ENCODE measurements at places on chromosomes 11 and 22. TPM values are rescaled to one million over a fixed set of nuclear protein-coding genes. Genes with fewer than 3 reads are reported as not detected.
A peak's percentile ranks its signal among the peaks of the same experiment; 100 is the strongest.

- DNase-seq, result no peak
These were observed 510.3 kb downstream of the BRD1 start for GRCh38 chr22:49317369-49317768.

GRCh38 chr11:34252651-34253050 lies 105.2 kb downstream of the ABTB2 start:
- DNase-seq, result no peak

DNA sequence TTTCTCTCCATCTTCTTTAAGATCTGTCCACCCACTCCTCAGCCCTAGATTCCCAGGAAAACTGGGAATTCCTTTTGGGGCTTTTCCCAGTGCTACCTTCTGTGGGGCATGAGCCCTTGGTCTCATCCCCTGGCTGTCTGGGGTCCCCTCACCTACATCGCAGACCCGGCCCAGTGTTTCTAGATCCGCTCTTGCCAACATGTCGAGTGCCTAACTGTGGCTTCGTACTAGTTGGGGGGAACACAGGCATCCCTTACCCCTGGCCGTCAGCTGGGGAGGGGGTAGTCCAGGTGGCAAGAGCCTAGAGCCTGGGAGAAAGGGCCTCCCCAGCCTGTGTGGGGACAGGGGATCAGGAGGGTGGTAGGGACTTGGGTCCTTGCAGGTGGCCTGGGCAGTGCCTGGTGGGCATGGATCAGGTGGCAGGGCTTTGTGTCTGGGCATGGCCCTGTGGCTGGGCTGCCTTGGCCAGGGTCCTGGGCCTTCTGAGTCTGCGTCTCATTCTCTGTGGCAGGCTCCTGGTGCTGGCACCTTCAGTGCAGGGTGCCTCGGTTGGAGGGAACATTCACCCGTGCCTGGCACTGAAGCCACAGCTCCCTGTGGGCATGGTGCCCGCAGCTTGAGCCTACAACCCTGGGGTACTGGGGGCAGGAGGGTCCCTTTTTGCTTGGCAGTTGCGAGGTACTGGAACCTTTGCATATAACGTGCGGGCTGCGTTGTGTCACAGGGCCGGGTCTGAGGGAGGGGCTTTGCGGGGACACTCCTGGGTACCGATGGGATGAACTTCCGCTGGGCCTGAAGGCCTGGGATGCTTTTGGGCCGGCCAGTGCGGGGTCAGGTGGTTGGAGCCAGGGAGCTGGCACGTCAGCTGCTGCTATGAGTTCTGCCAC lies 4.1 kb downstream of the KCNQ1 start:
- DNase-seq, result no peak

DNA sequence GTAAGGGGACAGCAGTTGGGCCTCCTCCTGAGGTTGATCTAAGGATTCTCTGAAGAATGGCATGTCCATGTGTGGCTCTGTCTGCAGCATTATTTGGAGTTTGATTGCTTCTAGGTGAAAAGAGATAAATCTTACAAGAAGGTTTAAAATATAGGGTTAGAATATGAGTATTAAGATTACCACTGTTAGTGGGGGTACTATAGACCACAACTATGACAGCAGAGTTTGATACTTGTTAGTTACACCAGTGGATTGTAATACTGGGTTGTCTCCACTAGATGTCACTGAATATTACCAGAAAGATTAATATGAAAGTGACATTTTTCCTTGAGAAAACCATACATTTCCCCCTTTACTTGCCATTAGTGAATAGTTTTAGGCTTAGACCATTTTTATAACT lies 47.9 kb downstream of the ZNF280B start:
- no peak for DNase-seq

- no peak for DNase-seq
These were observed 224.8 kb upstream of the CHORDC1 start for GRCh38 chr11:90447618-90448017.

GRCh38 chr11:84056653-84057376 lies 770.6 kb upstream of the CCDC90B start:
- no peak for DNase-seq

- peak; percentile 65 for DNase-seq
These were observed 35.7 kb downstream of the KCNJ4 start for GRCh38 chr22:38419121-38419857.

DNA sequence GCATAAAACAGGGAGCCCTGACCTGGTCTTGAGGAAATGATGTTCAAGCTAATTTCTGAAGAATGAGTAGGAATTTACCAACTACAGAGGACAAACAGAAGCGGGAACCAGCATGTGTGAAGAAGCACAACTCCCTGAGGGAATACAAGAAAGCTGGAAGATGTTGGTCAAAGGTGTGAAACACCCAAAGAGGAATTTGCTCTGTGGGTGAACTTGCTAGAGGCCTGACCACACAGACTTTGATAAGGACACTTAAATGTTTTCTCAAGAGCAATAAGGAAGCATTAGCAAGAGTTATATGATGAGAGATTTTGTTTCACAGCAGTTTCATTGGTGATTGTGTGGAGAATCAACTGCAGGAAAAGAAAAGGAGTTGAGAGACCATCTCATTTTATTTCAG lies 17.6 kb downstream of the SLC5A12 start:
- no peak for DNase-seq

DNA sequence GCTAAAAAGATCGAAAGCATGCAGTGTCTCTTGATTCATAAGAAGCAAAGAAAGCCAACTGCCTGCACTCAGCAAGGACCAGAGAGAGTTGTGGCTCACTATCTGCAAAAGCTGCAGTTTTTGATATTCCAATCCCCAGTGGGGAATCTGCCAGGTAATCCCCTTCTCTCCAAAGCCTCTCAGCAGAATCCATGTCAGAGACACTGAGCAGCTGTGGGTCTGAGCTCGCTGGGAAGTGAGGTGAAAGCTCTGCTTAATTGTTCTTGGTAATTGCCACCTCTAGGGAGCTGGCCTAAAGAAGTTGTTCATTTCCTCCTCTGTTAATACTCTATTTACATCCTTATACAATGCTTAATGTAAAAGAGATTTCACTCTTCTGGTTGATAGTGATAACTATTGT lies 261.3 kb upstream of the LRRC4C start:
- no peak for DNase-seq

- no peak for DNase-seq
These were observed 100.8 kb downstream of the TRIM29 start for GRCh38 chr11:120037111-120037510.

DNA sequence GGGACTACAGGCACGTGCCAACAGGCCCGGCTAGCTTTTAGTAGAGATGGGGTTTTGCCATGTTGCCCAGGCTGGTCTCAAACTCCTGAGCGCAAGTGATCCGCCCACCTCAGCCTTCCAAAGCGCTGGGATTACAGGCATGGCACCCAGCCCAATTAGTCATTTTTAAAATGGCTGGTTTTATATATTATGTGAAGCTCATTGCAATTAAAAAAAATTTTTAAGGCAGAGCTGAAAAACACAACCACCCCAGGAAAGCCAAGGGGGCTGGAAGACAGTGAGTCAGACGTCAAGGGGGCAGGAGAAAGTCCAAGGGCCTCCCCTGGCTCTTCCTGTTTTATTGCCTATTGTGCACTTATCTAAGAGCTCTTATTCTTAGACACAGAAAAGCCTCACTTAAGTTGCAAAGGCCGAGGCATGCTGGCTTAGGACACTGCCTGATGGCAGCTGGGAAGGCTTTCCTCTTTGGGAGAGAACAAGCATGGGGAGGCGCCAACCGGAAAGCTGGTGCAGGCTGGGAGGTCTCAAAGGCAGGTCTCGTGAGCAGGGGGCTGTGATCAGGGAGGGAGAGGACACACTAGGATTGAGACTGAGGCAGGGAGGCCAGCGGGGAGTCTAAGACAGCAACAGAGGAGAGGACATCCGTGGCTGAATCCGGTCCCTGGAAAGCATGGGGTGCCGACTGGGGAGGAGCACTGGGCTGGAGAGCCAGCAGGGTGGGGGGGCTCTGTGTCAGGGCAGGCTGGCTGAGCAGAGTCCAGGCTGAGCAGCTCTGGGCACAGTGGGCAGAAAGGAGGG lies 11.1 kb upstream of the OSM start:
- DNase-seq, result no peak

DNA sequence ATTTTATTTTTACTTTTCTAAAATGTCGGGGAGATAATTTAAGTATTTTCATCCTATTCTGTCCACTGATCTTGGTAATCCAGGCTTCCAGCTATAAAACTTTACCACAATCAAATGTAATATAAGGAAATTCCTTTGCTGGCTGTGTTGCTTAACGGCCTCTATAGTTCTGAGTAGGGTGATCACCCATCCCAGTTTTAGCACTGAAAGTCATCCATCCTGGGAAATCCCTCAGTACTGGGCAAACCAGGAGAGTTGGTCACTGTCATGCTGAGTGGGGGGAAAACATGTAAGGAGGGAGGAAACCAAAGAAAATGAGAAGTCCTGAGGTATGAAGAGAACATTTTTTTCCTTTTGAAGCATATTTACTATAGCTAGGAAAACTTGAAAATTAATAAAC lies 12.8 kb upstream of the BACE1-AS start:
- no peak for DNase-seq

DNA sequence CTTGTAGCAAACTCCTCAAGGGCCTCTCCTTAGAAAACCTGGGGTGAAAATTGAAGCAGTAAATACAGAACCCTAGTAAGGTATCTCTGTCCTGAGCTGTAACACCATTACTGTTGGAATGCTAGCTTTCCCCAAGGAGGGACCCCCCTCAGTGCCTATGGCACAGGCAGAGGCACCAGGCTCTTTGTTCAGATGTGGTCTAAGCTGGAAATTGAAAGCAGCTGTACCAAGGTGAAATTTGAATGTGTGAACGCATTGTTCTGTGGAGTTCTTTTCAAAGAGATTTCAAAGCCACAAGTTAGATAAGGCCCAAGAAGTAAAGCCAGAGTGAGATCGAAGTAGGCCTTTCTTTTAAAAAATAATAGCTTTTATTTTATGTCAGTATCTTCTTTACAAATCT lies 71.9 kb upstream of the HORMAD2 start:
- DNase-seq, result no peak

- no peak for DNase-seq
These were observed 2.4 kb downstream of the MICAL2 start for GRCh38 chr11:12112750-12113149.

DNA sequence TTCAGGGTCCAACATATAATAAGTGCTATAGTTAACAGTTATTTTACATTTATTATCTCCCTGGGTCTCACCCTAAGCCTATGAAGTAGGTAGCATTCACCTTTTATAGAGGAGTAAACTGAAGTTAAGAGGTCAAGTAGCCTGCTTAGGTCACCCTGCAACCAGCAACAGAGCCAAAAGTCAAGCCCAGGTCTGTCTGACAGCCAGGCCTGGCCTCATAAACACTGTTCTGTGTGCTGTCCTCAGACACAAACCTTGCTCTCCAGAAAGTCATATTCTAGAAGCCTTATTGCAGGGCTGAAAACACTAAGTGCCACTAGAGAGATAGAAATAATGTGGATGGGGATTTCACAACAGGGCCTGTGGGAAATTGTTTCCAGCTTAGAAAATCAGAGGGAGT lies 59.3 kb downstream of the BDNF start:
- DNase-seq, result no peak

DNA sequence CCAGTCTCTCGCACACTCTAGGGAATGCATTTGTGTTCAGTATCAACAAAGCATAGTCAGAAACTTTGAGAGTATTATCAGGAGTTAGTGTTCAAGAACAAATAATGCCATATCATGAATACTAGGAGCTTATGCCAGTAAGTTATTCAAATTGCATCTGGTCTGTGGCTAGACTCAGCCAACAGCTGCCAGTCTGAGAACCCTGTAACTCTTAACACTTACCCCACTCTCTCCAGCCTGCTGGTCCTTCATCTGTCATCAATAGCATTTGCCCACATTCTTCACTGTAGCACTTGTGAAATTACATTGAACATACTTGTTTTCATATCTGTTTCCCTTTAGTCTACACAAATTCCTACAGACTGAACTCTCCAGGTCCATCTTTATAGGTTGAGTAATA lies 1157.5 kb upstream of the RAG2 start:
- DNase-seq, result no peak

- no peak for DNase-seq
These were observed 26.0 kb downstream of the FDX1 start for GRCh38 chr11:110455718-110456117.

DNA sequence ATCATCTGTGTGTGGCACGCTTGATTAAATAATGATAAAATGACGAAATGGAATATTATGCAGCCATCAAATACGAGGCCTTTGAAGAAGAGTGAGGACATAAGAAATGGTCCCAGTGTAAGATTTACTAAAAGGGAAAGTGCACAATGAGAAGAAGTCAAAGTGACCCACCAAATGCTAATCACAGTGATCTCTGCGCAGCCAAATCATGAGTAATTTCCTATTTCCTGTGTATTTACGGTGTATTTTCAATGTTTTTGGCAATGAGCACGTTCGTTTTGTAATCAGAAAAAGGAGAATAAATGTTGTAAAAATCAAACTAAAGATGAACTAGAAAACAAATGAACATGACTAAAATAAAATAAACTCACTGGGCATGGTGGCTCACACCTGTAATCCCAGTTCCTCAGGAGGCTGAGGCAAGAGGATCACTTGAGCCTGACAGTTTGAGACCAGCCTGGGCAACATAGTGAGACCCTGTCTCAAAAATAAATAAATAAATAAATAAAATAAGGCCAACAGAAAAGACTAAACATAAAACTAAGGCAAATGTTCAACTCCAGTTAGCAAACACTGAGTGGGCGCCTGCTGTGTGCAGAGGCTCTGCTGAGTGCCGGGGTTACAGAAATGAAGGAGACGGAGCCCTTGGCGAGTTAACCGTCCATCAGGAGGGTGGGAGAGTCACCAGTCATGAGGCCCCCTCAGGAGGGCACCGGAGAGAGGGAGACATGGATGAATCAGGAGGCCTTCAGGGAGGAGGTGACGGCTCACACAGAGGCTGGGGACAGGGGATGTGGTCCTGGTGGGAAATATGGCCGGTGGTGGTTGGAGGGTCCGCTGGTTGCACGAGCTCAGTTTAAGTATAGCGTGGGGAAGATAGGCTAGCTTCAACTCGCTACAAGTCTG lies 26.0 kb upstream of the CBX7 start:
- no peak for DNase-seq

- no peak for DNase-seq
These were observed 491.5 kb upstream of the KIRREL3 start for GRCh38 chr11:127492029-127492428.

The GLYATL1 gene
- total RNA-seq, result not detected

The ABCC8 gene
- total RNA-seq, result 14.0 TPM

The APOA5 gene
- total RNA-seq, result not detected

The SEC14L6 gene
- total RNA-seq, result not detected

The RRAS2 gene
- total RNA-seq, result 81.4 TPM

The TSPAN32 gene
- 0.33 TPM for total RNA-seq

The FGF19 gene
- not detected for total RNA-seq

The OR52E1 gene
- total RNA-seq, result not detected
